ENCODE measurements at places on chromosomes 12 and 14.

GRCh38 chr14:90795744-90796143, 20.5 kb downstream of the TTC7B start:
- peak; percentile 37 for DNase-seq

DNA sequence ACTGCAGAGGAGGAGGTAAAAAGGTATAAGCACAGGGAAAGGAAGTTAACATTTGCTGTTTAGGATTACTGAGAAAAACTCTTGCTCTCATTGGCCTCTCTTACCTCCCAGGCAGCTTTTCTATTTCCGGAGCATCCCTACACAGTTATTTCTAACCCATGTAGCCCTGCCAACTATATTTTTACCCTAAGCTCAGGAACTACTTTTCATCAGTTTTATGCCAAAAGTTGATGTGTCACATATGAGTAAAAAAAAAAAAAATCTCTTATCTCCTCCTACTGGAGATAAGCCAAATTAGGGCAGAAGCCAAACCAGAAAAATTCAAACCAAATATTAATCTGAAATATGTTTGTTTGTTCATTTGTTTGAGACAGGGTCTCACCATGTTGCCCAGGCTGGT, 34.4 kb upstream of the PSMA6 start:
- no peak for DNase-seq

DNA sequence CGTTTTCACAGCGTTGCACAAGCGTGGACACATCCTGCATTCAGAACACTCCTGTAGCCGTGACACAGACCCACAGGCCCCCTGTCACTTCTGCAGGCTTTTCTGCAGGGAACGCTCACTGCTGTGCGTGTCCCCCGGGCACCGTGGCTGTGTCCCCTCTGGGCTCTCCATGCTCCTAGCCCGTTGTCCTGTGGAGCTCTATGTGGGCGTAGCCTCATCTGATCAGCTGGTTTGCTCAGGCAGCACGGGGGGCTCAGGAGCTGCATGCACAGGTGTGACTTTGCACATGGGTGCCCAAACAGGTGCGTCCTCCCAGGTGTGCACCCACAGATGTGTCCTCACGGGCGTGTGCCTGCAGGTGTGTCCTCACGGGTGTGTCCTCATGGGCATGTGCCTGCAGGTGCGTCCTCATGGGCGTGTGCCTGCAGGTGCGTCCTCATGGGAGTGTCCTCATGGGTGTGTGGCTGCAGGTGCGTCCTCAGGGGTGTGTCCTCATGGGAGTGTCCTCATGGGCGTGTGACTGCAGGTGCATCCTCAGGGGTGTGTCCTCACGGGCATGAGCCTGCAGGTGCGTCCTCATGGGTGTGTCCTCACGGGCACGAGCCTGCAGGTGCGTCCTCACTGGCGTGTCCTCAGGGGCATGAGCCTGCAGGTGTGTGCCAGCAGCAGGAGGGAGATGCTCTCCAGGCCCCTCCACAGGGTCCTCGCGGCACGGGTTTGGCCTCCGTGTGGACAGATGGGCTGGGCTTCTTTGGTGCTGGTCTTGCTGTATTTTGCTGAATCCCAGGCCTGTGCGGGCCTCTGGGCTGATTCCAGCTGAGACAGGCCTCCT, 17.5 kb downstream of the MTA1 start:
- no peak for DNase-seq

DNA sequence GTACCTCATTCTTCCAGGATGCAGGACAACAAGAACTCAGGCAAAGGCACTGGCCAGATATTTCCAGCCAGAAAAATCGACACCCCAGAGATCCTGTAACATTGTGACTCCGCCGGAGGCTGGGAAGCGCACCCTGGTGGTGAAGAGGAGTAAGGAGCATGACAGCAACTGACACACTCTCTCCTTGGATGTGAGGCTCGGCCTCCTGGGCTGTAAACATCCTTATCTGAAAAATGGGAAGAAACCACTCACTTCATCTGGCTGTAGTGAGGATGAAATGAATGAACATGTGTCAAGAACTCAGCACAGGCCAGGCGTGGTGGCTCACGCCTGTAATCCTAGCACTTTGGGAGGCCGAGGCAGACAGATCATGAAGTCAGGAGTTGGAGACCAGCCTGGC, 27.5 kb downstream of the TCHP start:
- DNase-seq = peak; percentile 42

DNA sequence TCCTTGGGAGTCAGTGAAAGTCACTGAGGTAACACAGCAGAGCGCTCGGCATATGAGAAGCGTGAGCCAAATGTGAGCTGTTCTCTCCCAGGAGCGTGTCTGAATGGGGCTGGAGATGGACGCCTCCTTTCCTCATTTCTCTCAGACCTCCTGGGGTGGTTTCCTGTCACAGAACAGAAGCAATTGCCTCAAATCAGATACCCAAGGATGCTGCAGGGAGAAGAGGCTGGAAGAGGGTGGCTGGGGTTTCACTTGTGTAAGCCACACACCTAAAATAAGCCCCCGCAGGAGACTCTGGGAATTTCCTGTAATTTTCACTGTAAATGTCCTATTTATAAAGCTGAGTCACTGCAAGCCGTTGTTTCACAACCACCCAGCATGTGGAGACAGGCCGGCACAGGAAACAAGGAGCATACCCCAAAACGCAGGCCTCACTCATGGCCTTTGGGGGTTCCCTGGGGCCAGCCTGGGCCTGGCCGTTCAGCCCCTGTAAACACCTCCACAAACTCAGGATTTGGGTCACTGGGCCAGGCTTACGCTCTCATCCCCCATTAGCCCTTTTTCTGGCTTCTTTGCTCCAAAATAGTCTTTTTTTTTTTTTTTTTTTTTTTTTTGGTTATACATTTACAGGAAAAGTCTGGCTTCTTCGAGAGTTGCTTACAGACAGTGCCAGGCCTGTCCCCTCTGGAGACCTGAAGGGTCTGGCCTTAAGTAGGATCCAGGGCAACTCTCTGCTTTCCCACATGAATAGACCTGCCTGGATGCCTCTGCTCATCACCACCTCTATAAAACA, 55.3 kb downstream of the VCPKMT start:
- DNase-seq = peak; percentile 89

DNA sequence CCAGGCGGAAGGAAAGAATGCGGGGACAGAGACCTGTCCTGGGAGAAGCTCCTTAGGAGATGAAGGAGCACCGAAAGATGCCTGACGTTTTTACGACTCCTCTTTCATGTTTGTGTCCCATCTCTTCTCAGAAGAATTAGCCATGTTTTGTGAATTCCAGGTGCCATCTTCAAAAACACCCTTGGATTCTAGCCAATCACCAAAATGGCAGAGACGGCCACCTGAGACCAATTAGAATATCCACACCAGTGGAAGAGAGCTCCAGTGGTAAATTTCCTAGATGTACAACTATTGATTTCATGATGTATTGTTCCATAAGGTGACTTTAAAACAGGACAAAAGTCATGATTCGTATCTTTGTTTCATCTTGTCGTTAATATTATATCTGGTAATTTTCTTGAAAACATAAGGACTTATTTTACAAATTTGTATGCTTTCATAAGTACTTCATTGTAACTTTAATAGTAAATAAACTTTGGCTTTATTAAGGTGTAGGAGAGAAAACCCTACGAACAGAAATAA, 62.3 kb upstream of the NUDT4 start:
- no peak for DNase-seq

GRCh38 chr12:132282031-132282949, 47.1 kb downstream of the GALNT9 start:
- no peak for DNase-seq

- DNase-seq = peak; percentile 86
Measured at GRCh38 chr12:92759634-92760268, 57.0 kb downstream of the PLEKHG7 start.

DNA sequence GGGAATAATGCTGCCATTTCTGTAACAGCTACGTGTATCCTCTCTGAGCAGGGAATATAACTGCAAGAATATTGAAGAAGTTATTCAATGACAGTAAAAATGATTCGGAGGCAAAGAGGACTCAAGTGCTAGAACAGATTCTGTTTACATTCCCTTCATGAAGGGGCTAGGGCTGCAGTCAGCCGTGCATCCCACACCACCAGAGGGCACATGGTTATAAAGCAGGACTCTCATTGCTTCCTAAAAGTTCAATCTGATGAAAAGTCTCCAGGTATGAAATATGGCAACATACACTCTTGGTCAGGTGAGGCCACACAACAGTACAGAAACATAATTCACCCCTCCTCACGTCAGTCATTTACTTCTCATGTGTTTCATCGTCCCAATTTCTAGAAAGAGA, 34.0 kb downstream of the TCHP start:
- no peak for DNase-seq

DNA sequence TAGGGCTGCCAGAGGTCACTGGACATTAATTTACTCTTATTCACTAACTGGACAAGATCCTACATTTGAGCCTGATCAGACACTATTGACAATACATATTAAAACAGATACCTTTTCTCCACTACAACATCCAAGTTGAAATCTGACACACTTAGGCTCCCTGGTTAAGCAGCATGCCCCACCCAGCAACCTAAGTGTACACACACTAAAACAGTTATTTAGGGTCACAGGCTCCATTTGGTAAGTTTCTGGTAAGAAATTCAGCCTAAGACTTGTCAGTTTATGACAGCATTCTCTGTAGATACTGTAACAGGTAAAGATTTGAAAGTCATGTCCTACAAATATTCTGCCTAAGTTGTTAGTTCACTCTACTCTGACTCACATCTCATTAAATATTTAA, 12.3 kb upstream of the LLPH start:
- no peak for DNase-seq

GRCh38 chr12:21831791-21832344, 57.4 kb upstream of the KCNJ8 start:
- DNase-seq = no peak
